ENCODE measurements at places on chromosomes 6 and 20. TPM values are rescaled to one million over a fixed set of nuclear protein-coding genes. Genes with fewer than 3 reads are reported as not detected.

Gene ZFP57
- not detected for total RNA-seq

Gene FLRT3
- total RNA-seq = not detected

GRCh38 chr20:33431797-33432381 lies 11.7 kb downstream of the SNTA1 start:
- no peak overlapping the region for H3K27ac ChIP-seq
- no peaks in the 10 kb centered on the region for H3K27me3 ChIP-seq
- H3K4me1 ChIP-seq = peaks cover 2% of the 10 kb centered on the region

GRCh38 chr6:158988477-158988876 lies 11.5 kb downstream of the RSPH3 start:
- no peaks in the 10 kb centered on the region for H3K27me3 ChIP-seq
- H3K4me3 ChIP-seq = no peak overlapping the region
- no peak for DNase-seq
- H3K27ac ChIP-seq = no peak overlapping the region

GRCh38 chr20:8571611-8572010 lies 439.5 kb downstream of the PLCB1 start:
- H3K4me3 ChIP-seq = no peak overlapping the region
- H3K4me1 ChIP-seq = no peaks in the 10 kb centered on the region
- H3K36me3 ChIP-seq = no peaks in the 10 kb centered on the region
- no peak for DNase-seq

Data from T-helper 17 cell (primary cell).